SK-N-SH (cell line): ENCODE measurements at places on chromosomes 2 and 18. TPM values are rescaled to one million over a fixed set of nuclear protein-coding genes. Genes with fewer than 3 reads are reported as not detected.

Gene IL36G
- not detected in 2 replicates for polyA plus RNA-seq

DNA sequence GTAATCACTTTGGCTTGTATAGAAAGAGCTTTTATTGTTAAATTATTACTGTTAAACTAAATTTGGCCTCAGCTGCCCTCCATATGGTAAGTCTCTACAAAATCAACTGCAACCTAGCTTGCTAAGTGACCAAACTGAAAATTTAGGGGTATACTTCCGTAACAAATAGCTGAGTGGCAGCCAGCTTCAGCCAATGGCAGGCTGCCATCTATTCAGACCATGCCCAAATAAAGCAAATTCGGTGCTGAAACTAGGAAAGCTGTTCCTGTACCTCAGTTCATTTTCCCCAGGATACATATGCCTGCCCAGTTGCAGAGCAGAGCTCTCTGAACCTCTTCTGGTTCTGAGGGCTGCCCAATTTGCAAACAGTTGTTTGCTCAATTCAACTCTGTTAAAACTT is 94.8 kb downstream of the EML6 start:
- DNase-seq = no peak

DNA sequence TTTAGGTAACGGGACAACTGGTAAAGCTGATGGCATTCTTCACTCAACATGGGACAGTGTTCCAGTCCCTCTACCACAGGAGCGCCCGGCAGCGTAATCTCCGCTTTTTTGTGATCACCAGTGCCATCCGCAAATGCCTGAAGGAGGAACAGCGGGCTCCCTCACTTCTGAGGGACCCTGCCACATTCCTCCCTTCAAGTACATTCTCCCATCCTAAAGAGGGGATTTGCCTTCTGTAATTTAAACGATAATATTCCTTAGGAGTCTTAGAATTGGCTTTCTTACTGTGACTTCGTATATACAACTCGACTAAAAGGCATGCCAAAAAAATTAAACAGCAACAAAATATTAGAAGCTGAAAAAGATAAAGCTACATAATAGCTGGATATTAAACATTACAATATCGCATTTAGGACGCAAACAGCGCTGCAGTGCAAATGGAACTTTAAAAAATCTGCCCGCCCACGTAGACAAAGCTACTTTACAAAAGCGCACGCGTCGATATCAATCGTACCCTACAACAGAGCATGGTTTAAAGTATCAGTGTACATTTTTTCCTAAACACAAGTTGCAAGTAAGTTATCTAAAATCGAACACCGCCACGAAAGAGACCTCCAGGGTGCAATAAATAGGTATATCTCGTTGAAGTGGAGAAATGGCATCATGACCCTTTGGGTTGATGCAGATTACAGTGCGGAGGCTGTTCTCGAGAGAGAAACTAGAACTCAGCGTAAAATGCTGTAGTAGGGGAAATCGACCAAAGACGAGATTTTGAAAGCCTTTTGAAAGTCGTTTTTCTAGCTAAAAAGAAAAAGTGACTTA is 2.3 kb upstream of the VSNL1 start:
- peak; percentile 33 for DNase-seq

Gene SULT1C4
- 0.18 and 0.47 TPM in 2 replicates for polyA plus RNA-seq

Gene INPP5D
- polyA plus RNA-seq = 0.99 and 1.3 TPM in 2 replicates

Gene CYP26B1
- polyA plus RNA-seq = 0.26 and 0.33 TPM in 2 replicates

Gene MAP4K4
- polyA plus RNA-seq = 68.5 and 72.9 TPM in 2 replicates

DNA sequence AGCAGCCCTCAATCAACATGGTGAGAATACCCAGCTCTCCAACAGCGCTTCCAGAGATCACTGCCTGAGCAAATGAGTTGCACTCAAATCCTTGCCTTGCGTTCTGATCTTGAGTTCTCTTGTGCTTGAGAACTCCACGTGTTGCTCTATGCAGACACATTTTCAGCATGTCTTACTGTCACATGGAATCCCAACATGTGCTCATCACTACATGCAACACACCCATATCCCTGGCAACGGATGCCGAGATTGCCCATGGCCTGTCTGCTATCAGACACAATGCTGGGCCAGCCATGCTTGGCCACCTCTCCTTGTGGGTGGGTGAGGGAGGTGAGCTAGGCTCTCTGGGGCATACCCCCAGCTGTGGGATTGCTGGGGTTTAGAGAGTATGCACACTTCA is 91.9 kb upstream of the LDAH start:
- DNase-seq = no peak

- DNase-seq = no peak
These were observed 7.6 kb upstream of the CFLAR start for GRCh38 chr2:201108341-201108740.

- no peak for DNase-seq
These were observed 633 bp downstream of the MALT1 start for GRCh38 chr18:58671632-58672564.

Gene ATG16L1
- polyA plus RNA-seq = 22.2 and 32.2 TPM in 2 replicates

DNA sequence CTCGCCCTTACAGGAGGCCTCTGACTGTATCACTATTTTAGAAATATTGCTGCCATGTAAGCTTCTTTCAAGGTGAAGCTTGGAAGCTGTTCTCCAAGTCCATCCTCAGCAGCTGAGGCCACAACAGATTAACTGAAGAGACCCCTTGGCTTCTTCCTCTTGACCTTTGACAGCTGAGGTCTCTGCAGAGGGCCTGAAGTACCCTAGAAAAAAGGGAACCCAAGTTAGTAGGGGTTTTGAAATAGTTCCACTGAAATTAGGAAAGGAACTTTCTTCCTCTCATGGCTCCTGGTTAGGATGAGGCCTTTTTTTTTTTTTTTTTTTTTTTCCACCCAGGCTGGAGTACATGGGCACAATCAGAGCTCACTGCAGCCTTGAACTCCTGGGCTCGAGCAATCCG is 15.5 kb upstream of the IHH start:
- DNase-seq = no peak

Gene IL1B
- polyA plus RNA-seq = 0.25 and 0.60 TPM in 2 replicates

- no peak for DNase-seq
These were observed 334.7 kb upstream of the GULP1 start for GRCh38 chr2:187956906-187957534.

Gene FSHR
- polyA plus RNA-seq = not detected in 2 replicates

Gene KCNG2
- polyA plus RNA-seq = not detected in 2 replicates

DNA sequence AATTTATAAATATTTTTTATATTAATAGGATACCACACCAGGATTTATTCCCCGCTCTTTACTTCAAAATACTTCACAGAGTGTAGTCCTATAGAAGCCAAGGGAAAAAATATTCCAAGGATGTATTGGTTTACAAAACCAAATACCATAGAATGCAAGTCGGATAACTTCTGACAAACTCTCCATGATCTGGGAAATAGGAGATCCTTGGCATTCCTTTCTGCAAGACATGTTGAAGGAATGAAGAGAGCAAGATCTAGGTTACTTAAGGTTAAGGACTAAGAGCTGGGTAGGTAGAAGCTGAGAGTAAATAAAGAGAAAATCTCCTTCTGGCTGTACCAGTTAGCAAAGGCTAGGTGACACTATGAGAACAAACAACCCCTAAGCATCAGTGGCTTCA is 141.2 kb downstream of the LRATD1 start:
- DNase-seq = no peak

GRCh38 chr2:61770746-61771145 is 83.1 kb downstream of the FAM161A start:
- no peak for DNase-seq

DNA sequence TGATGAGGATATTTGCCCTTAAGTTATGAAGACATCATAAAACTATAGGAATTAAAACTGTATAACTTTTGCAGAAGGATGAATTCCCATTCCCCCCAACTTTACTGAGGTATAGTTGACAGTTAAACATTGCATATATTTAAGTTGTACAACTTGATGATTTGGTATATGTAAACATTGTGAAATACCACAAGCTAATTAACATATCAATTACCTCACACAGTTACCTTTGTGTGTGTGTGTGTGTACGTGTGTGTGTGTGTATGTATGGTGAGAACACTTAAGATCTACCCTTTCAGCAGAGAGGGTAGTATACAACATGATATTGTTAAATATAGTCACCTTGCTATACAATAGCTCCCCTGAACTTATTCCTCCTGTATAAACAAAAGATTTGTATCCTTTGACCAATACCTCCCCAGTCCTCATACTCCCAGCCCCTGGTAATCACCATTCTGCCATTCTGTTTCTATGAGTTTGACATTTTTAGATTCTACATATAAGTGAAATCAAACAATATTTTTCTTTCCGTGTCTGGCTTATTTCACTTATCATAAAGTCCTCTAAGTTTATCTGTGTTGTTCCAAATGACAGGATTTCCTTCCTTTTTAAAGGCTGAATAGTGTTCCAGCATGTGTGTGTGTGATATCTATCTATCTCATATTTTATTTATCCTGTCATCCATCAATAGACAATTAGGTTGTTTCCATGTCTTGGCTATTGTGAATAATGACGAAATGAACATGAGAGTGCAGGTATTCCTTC is 48.2 kb upstream of the FAM136A start:
- DNase-seq = no peak

GRCh38 chr2:58155160-58155778 is 85.9 kb downstream of the FANCL start:
- no peak for DNase-seq

- no peak for DNase-seq
These were observed 126.3 kb downstream of the C2orf74 start for GRCh38 chr2:61288070-61288841.

GRCh38 chr2:150610670-150611279 is 123.3 kb upstream of the RND3 start:
- peak; percentile 14 for DNase-seq

DNA sequence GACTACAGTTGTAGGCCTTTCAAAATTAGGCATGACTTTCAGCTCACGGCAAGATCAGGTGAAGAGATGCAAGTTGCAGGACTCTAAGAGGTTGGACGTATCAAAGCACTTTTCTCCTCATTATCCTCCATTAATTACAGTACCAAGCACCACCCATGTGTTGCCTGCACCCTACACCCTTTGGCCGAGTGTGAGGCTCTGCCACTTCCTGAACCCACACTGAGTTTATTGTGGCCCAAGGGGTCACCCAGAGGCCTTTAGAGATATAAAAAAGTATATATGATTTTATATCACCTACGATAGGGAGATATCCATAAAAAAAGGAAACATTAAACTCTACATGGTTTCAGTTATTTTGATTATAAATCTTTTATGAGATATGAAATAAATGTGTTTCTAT is 2.8 kb downstream of the UGT1A8 start:
- no peak for DNase-seq

Gene PSMA8
- not detected in 2 replicates for polyA plus RNA-seq

GRCh38 chr2:240419723-240420122 is 15.7 kb upstream of the GPC1 start:
- no peak for DNase-seq

Gene EPHA4
- polyA plus RNA-seq = 0.73 and 0.90 TPM in 2 replicates

DNA sequence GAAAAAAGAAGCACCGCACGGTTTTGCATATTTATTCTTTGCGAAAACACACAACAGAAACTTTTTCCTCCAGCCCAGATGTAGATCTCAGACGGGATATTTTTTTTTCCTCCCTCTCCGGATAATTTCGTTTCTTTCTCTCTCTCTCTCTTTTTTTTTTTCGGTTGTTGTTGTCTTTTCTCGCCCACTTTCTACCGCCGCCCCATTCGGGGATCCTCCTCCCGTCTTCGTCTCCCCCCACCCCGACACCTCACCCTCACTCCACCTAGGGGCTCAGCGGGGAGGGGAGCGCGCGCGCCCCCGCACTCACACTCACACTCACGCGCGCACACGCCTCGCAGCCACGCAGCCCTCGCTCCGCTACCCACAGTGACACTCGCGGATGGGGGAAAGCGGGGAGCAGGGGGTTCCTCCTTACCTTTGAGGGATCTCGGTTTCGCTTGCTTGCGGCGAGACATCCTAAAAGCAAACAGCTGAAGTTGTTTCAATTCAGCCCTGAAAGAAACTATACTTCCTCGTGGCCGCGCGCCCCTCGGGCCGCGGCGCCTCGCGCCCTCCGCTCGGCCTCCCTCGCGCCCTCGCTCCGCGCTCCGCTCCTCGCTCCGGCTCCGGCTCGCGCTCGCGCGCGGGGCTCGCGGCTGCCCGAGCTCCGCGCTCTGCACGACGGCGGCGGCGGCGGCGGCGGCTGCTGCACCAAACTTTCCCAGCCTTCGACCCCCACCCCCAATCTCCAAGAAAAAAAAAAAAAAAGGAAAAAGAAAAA is 1.3 kb downstream of the ZNF521 start:
- DNase-seq = peak; percentile 72

Gene LOXHD1
- polyA plus RNA-seq = not detected in 2 replicates

DNA sequence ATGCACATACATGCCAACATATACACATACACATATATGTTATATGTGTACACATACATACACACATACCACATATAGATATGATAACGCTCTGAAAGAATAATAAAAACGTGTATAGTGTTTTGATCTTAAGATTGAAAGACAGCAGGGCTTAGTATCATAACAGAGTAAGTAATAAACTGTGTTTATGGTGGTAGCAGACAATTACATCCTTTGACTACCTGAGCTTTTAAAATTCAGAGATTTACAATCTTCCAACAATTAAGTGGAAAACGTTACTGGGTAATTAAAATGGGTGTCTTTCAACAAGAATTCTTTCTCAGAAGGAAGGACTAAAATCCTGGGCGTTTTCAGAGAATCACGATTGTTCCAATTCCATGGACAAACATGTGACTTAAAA is 552.4 kb downstream of the EPHA4 start:
- DNase-seq = no peak

DNA sequence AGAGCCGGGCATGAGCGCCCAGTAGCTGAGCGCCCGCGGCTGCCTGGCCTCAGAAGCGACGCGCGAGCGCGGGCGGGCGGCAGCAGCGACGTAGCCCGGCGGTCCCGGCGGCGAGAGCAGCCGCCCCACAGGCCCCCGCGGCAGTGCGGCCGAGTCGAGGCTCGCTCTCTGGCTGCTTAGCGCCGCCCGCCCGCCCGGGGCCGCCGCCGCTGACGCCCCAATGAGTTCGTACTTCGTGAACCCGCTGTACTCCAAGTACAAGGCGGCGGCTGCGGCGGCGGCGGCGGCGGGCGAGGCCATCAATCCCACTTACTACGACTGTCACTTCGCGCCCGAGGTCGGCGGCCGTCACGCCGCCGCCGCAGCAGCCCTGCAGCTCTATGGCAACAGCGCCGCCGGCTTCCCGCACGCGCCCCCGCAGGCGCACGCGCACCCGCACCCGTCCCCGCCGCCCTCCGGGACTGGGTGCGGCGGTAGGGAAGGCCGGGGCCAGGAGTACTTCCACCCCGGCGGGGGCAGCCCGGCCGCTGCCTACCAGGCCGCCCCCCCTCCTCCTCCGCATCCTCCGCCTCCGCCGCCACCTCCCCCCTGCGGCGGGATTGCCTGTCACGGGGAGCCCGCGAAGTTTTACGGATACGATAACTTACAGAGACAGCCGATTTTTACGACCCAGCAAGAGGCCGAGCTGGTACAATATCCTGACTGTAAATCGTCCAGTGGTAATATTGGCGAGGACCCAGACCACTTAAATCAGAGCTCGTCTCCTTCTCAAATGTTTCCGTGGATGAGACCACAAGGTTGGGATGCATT is 847 bp downstream of the HOXD8 start:
- DNase-seq = peak; percentile 80

Gene MC2R
- polyA plus RNA-seq = not detected in 2 replicates

GRCh38 chr2:201842131-201842860 is 36.0 kb downstream of the CDK15 start:
- no peak for DNase-seq

GRCh38 chr2:224221455-224221913 is 180.4 kb downstream of the FAM124B start:
- no peak for DNase-seq
